ENCODE measurements at places on chromosomes 4 and X.

- no peak for DNase-seq
These were observed 9.3 kb downstream of the PAPSS1 start for GRCh38 chr4:107710493-107711459.

GRCh38 chrX:56826020-56826419 is 97.0 kb downstream of the NBDY start:
- no peak for DNase-seq

DNA sequence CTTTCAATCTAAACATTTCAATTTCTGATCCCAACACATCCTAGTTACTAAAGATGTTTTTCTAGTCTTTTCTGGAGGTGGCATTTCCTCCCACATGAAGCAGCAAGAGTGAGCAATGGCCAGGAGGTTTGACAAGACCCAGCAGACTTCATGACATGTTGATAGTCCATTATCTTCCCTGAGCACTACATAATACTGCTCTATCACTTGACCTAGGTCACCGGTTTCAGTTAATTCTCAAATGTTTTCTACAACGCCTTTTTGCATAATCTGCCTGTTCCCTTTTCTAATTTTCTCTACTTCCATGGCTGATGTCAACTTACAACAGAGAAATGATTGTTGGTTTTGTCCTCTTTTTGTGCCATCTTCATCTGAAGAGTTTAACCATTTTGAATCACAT is 62.0 kb upstream of the GPRIN3 start:
- DNase-seq = no peak

GRCh38 chr4:121938282-121939092 is 13.4 kb downstream of the TRPC3 start:
- no peak for DNase-seq

- no peak for DNase-seq
These were observed 24.2 kb upstream of the EDNRA start for GRCh38 chr4:147456706-147457105.

DNA sequence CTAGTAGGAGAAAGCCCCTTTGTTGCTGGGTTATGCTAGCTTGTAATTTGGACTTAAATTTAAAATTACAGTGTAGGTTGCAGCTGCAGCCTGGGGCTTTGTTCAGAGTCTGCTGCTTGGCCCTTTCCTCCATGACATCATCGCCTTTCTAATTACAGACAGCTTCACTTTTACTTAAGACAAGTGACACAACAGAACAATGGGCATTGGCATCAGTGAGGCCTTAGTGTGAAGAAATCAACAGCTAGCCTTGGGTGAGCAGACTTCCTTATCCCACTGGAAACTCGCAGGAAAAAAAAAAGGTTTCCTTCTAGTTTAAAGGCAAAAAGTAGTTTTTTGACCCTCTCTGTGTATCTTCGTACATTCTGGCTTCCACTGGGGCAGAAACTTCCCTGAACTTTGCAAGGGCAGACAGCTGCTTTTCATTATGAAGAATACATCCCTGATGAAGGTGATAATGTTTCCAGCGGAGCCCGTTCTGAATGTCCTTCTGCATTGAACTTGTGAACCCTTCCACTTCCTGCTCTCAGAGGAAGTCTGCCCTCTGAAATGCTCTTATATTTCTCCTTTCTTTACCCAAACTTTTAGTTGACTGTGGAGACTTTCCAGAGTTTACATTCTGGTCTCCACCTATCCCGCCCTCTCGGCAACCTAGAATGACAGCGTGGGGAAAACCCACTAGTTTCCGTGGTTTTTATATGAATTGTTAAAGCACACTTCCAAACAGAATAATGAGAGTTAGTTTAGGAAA is 123.2 kb upstream of the FAM9C start:
- DNase-seq = no peak

- no peak for DNase-seq
These were observed 157.4 kb upstream of the PDE5A start for GRCh38 chr4:119785963-119786362.

- DNase-seq = no peak
These were observed 5.0 kb downstream of the ARHGAP4 start for GRCh38 chrX:153921070-153921469.

DNA sequence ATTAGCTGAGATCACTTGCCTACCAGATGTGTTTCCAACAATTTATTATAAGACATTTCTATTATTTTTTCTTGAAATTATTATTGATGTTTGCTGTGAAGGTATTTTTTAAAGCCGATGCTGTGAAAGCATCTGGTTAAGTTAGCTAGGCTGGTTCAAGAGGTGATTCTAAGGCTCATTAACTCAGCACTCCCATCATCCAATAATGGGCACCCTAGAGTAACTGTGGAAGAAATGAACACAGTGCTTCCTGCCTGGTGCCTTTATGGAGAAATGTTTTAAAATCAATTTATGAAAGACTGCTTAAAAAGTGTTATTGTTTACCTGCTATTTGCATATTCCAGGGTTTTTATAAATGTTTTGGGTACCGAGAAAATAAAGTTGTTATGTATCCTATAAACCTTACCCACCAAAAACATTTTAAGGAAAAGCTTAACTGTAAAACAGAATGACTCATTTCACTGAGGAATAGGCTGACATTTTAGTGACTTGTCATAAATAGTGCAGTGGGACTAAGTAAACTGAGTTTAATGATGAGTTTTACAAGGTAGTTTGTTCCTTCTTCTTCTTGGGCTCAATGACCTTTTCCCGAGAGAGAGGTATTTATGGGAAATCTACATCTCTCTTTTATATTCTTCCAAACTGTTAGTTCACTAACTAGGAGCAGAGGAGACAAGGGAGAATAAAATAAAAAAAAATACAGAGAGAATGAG is 310.0 kb upstream of the AADAT start:
- DNase-seq = no peak

DNA sequence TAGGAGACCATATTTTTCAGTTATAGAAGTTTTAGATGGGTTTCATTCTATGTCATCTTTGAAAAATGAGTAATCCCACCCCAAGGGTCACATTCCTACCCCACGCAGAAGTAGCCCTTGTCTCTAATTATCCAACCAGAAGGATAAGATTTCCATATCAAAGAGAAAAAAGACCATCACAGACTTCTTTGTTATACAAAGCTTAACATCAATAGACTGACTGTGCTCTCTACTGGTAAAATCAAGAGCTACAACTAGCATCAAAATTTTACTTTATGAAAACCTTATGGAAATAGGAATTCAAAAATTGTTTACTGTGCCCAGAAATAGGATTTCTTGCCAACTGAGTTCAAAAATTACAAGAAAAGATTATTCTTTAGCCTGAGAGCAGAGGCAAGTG is 24.9 kb downstream of the TNMD start:
- no peak for DNase-seq

DNA sequence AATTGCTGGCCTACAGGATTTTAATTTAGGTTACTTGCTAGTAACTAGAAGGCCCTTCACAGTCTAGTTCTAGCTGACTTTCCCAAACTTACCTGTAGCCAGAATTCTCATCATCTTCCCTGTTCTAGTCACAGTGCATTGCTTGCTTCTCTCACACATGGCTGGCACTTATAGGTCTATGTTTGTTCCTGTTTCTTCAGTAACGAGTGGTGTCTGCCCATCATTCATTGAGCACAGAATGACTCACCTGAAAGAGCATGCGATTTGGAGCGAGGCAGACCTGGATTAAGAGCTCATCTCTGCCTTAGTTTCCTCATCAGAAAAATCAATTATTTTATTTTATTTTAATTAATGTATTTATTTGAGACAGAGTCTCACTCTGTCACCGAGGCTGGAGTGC is 201.7 kb upstream of the ANK2 start:
- DNase-seq = no peak

DNA sequence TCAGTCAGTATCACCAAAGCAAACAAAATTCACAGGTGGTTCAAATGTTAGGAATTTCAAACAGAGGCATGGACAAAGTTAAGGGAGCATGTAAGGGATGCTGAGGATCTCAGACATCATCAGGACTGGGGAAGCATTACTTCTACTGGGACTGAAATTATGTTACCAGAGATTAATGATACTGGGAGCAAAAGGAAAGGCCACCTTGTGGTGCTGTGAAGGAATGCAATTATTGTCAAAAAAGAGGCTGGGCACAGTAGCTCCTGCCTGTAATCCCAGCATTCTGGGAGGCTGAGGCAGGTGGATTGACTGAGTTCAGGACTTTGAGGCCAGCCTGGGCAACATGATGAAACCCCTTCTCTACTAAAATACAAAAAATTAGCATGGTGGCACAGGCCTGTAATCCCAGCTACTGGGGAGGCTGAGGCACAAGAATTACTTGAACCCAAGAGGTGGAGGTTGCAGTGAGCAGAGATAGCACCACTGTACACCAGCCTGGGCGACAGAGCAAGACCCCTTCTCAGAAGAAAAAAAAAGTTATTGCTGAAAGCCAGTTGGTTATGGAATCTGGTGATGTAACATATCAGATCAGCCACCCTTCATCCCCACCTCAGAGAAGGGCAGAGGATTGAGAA is 954.3 kb downstream of the PCDH7 start:
- no peak for DNase-seq

- DNase-seq = no peak
These were observed 55.5 kb upstream of the FBXW7 start for GRCh38 chr4:152591396-152591795.

- no peak for DNase-seq
These were observed 9.4 kb upstream of the KIAA0232 start for GRCh38 chr4:6773106-6773505.

DNA sequence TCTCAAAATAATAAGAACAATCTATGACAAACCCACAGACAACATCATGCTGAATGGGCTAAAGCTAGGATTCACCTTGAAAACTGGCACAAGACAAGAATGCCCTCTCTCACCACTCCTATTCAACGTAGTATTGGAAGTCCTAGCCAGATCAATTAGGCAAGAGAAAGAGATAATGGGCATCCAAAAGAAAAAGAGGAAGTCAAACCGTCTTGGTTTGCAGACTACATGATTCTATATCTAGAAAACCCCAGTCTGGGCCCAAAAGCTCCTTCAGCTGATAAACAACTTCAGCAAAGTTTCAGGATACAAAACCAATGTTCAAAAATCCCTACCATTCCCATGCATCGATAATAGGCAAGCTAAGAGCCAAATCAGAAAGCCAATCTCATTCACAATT is 59.0 kb downstream of the CHM start:
- no peak for DNase-seq

DNA sequence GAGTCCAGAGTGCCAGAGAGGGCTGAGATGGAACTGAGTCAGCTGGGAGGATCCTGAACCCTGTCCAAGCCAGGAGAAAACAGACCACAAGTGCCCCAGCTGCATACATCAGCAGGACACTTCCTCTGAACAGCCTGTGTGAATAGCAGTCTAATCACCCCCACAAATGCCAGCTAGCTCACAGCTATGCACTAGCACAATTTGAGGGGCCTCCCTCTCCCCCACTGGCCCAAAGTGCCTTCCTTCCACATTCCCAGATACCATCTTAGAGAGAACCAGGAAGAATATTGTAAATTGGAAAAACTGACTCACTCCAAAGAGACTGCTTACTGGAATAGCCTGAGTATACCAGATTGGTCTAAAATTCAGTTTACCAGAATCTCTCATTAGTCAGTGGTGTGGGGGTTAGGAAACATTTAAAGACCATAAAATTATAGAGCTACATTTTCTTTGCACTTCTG is 292.6 kb upstream of the KLF3 start:
- DNase-seq = no peak

DNA sequence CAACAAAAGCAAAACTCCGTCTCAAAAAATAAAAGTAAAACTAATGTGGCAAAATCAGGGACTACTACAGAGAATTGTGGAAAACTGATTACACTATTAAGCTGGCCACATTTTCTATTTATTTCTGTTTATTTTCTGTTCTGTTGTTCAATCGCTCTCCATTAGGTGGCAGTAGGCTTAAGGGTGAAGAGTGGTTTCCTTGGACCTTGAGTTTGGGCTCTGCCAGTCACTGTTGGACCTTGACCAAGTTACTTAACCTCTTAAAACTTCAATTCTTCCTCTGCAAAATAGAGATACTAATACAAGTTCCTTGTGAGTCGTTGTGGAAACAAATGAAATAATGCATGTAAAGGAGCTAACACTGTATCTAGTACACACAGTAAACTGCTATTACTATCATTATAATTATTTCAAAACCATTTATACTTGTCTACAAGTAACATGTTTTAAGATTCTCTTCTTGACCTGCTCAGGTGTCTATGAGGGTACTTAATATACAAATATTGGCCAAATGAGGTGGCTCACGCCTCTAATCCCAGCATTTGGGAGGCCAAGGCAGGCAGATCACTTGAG is 15.2 kb downstream of the HSD17B11 start:
- DNase-seq = no peak

GRCh38 chr4:139839403-139840031 is 173.9 kb downstream of the MGST2 start:
- DNase-seq = no peak

DNA sequence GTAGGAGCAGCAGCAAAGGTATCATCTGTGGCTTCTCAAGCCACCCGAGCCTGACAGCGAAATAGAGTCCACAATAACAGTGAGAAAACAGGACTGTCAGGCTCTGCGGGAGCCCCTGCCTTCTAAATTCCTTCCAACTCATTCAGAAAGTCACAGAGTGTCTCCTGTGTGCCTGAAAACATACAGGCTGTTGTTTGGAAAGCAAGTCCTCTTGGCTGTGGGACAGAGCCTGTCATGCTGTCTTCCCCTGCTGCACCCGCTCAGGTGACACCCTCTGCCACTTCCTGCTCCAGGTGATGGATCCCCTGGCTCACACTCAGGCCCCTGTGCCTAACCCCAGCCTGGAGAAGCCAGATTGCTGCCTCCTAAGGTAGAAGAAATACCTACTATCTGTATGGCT is 152.3 kb downstream of the RAB28 start:
- no peak for DNase-seq

GRCh38 chr4:100299046-100299840 is 109.0 kb upstream of the DDIT4L start:
- no peak for DNase-seq

DNA sequence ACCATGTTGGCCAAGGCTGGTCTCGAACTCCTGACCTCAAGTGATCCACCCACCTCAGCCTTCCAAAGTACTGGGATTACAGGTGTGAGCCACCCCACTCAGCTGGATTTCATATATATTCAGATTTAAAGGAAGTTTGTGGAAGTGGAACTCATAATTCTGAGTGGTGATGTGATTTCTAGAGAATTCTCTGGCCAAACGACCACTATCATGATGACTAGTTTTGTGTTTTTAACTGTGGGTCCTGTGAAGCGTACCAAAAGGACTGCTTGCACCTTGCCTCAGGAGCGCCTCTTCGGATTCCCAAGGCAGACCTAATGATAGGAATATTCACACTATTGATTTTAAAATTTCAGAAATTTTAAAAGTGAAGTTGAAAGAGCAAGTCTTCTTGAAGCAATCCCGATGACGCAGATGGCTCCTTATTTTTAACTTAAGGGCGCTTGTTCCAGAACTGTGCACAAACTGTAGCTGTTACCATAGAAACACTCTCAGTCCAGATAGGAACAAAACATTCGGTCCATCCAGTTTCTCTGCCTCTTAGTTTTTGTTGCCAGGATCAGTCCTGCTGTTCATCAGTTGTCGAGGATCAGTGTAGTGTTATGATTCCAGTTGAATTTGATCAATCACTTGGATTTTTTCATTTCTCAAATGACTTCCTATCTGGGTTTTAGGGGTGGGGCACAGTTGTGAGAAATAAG is 51.7 kb upstream of the CLCN4 start:
- no peak for DNase-seq
